AML-193 (cell line): ENCODE measurements at places on chromosomes 1 and 21.

GRCh38 chr21:27802816-27803475 is 836.1 kb upstream of the ADAMTS5 start:
- DNase-seq, result peak; percentile 8

DNA sequence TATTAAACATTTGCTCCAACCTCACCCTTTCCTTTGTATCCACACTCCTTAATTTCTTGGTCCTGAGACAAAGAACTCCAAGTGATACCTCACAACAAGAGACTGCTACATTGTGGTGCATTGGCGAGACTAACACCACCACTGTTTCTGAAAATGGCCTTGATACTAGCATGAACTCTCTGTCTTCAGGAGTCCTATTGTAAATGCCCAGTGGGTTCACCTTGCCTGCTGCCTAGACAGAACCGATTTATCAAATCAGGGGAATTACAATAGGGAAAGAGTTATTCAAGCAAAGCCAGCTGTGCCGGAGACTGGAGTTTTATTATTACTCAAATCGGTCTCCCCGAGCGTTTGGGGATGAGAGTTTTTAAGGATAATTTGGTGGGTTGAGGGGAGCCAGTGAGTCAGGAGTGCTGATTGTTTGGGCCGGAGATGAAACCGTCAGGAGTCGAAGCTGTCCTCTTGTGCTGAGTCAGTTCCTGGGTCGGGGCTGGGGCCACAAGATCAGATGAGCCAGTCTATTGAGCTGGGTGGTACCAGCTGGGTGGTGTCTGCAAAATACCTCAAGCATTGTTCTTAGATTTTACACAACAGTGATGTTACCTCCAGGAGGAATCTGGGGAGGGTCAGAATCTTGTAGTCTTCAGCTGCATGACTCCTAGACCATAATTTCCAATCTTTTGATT is 83.1 kb downstream of the DESI2 start:
- no peak for DNase-seq

GRCh38 chr1:152986578-152986977 is 2.7 kb downstream of the SPRR1A start:
- DNase-seq, result no peak

- DNase-seq, result no peak
Observed at GRCh38 chr1:156431769-156432668, 63.0 kb downstream of the RHBG start.

GRCh38 chr1:92877081-92877711 is 45.4 kb downstream of the RPL5 start:
- no peak for DNase-seq

DNA sequence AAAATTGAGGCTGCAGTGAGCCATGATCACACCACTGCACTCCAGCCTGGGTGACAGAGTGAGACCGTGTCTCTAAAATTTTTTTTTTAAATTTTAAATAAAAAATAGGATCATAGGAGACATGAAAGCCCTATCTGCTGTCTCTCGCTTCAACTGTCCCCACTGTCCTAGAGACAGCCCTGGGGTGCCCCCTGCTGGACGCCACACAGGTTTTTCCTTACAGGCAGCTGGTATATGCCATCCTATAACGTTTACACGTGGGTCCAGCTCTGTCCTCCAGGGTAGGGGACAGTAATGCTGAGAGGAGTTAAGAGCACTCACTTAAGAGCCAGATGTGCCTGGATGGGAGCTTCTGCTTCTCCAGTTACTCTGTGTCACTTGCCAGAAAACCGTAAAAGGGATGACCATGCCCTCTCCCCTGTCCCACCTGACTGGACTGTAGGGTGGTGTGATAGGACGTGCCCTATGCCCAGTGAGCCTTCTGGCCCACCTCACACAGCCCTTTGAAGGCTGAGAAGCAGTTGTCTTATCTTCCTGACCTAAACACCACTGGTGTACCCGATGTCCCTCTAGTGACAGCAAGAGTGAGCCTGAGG is 8.5 kb downstream of the FBXO2 start:
- peak; percentile 60 for DNase-seq

DNA sequence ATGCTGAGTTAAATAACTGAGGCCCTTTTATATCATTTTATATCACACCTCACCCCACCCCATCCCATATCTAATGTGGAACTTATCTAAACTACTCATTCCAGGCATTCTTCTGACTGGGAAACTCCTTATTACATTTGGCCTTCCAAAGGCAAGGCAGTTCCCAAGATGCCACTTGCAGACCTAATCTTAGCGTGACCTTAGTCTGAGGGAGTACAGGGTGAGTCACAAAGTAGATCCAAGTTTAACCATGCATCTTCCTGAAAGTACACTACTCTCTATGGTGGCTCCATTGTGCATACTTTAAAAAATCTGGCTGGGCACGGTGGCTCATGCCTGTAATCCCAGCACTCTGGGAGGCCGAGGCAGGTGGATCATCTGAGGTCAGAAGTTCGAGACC is 353.6 kb upstream of the C1orf87 start:
- DNase-seq, result no peak

GRCh38 chr21:45494851-45495680 is 47.2 kb downstream of the SLC19A1 start:
- no peak for DNase-seq

DNA sequence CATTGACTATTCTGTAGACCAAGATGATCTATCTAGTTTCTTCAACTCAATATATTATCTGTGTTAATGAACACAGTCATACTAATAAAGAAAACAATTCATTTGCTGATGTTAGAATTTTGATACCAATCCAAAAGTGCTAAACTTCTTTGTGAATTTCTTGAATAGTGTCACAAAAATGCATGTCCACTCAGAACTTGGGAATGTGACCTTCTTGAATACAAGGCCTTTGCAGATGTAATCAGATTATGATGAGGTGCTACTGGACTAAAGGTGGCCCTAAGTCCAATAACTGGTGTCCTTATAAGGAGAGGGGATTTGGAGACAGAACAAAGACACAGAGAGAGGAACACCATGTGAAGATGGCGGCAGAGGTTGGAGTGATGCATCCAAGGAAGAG is 305.8 kb upstream of the ZP4 start:
- no peak for DNase-seq

GRCh38 chr1:993379-993995 is 6.4 kb downstream of the HES4 start:
- no peak for DNase-seq

DNA sequence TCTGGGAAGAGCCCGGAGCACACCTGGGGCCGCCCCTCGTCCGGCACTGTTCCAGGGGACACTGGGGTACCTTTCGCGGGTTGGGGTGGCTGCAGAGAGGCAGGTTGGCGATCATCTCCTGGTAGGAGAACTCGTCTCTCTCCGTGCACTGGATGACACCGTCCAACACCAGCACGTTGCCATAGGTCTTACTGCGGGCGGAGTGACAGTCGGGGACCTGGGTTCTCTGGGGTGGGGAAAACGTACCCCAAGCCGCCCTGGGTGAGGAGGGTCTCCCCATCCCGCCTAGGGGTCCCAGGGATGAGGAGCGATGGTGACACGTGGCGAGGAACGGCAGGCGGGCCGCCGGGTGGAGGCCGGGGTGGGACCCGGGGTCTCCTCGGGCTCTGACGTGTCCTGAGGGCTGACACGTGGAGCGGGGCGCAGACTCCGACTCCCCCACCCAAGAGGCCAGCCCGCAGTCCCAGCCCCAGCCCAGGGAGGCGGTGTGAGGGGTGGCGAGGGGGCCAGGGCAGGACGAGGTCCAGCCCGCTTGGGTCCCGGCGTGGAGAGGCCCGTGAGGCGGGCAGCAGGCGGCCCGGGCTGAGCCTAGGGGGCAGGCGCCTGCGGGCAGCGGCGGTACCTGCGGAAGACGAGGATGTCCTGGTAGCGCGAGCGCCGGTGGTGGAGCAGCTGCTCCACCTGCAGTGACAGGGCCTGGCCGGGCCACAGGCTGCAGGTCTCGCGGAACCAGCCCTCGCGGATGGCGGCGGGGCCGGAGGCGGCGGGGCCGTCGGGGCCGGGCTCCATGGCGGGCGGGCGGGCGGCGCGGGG is 457 bp downstream of the SRM start:
- DNase-seq, result no peak

DNA sequence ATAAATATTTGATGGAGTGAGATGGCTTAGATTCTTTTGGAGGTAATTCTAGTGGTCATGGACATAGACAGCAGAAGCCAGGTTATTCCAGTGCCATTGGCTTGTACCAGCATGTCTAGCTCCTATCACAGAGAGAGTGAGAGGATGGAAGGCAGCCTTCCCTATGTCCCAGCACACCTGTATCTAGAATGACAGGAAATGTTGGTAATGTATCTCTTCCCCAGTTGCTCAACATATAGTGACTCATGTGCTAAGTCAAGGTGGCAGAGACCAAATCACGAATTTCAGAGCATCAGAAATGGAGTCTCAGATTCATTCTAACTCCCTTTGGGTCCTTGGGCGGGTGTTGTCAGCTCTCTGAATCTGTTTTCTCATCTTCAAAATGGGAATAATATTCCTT is 28.4 kb downstream of the METTL13 start:
- DNase-seq, result no peak

DNA sequence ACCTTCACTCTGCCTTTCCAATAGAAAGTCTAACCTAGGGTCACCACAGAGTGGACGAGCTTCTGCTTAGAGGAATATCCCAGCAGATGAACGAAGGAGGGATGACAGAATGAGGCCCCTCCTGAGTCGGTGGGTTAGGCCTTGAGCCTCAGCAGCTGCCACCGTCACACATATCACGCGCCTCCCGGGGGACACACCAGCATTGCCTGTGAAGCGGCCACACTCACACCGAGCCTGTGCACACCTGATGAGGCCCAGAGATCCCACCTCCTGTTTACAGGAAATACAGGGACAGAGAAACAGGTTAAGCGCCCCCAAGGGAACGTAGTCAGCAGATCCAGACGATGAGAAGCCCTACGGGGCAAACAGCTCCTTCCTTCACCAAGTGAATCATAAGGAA is 25.1 kb upstream of the LRRC47 start:
- DNase-seq, result no peak

- no peak for DNase-seq
Observed at GRCh38 chr1:3142236-3142635, 73.2 kb downstream of the PRDM16 start.

GRCh38 chr1:53410100-53410541 is 49.1 kb upstream of the DMRTB1 start:
- no peak for DNase-seq

DNA sequence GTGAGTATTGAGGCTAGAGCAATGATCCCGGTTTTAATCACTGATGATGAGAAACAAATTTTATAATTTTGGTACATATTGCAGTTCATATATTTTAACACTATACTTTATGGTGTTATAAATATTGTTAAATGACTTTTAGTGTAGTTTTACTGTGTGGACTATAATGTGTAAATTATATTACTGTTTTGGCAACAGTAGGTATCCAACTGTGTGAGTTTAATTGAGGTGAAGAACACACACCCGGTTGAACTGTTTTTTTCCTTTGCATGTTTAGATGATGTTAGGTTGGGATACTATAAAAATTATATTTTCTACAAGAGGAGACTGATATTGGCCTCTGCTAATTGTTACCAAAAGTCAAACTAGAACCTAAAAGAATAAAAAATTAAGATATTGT is 166.5 kb downstream of the SDCCAG8 start:
- DNase-seq, result no peak

DNA sequence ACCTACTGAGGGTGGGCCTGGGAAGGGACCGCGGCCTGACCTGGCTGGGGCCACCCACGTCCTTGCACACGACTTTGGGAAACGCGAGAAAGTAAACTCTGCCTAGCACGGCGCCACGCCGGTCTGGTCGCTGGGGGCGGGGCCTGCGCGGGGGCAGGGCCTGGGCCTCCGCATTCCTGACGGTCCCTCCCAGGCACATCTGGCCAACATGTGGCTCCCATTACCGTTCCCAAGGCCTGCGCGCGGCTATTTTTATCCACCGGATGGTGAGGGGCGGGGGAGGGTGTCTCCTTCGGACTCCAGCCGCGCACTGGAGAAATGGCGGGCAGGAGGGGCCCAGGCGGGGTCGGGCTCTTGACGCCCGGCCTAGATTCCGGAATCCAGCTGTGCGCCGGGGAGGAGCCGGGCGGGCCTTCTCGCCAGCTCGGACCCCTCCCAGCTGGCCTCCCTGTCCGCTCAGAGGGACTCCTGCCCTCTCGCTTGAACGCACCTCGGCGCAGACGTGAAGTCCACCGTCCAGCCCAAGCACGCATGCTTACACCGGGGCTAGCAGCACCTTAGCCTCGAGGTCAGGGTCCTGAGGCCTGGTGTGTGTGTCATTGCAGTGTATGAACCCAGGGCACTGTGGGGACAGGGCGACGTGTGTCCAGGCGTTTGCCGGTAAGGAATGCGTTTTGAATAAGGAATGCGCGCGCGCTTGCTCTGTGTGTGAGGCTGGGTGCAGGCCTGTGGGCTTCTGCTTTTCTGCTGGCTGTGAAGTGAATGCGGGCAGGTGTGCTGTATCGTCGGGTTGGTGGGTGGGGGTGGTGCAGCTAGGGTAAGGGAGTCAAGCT is 2.1 kb downstream of the EVA1B start:
- peak; percentile 24 for DNase-seq

DNA sequence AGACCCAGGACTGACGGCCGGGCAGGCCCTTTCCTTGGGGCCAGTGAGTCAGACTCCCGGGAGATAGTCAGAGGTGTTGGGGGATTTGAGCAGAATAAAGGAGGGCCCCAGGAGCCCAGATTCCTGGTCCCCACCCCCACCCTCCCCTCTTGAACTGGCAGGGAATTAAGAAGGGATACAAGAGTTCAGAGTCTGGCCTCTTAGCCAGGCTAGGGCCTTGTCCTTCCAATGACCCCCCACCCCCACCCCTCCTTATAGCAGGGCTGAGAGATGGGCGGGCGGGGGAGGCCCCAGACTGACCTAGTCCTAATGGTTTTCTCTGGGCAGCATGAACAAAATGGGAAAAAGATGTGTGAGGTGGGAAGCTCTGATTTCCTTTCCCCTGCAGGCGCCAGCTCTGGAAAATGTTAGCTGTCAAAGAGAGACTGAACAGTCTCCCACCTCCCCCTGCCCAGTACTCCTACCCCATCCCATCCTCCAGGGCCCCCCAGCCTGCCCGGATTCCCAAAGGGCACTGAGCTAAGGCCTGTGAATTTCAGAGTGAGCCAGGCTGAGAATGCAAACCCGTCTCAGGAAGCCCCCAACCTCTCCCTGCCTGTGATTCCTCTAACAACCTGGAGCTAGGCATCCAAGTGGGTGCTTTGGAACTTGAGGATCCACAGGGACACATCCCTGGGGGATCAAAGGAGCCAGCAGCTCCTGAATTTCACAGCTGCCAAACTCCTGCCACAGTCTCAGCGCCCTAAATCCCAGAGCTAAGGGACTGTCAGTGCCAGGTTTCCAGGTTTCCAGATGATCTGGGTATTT is 5.8 kb upstream of the CRABP2 start:
- DNase-seq, result no peak
